AG09319 (cell line): ENCODE measurements at places on chromosomes 13 and 19.

- no peak for DNase-seq
Observed at GRCh38 chr13:87614276-87614675, 56.9 kb upstream of the SLITRK5 start.

- no peak for DNase-seq
Observed at GRCh38 chr19:40128991-40129390, 38.2 kb upstream of the ZNF780A start.

- DNase-seq, result peak; percentile 14
Observed at GRCh38 chr13:30806784-30807183, 71.4 kb downstream of the ALOX5AP start.

DNA sequence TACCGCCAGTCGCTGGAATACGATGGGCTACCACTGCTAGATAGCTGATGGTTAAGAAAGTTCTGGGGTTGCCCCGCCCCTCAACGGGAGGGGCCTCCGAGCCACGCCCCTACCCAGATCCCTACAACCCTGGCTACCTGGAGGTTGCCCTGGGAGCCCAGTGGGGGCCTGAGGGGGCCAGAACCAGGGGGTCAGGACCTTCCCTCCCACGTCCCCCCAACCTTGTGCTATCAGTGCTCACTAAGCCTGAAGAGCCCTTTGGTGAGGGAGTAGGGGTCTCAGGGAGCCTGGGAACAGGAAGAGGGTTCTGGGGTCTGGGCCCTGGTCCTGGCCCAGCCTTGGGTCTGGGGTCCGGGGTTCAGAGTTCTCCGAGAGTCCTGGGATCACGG, 8.9 kb downstream of the OCEL1 start:
- no peak for DNase-seq

DNA sequence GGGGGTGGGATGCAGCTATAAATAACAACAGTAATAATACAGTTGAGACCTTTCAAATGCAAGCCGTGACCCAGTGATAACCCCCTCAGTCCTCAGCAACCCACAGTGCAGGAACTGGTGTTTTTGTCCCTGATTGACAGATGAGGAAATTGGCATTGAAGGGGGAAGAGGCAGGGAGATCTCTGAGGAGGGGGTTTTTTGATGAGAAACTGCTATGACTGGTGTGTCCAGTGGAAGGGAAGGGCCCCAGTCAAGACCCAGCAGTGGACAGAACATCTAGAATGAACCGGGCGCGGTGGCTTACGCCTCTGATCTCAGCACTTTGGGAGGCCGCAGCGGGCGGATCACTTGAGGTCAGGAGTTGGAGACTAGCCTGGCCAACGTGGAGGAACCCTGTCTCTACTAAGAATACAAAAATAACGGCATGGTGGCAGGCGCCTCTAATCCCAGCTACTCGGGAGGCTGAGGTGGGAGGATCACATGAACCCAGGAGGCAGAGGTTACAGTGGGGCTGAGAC, 1.9 kb downstream of the MAP1S start:
- DNase-seq, result no peak

DNA sequence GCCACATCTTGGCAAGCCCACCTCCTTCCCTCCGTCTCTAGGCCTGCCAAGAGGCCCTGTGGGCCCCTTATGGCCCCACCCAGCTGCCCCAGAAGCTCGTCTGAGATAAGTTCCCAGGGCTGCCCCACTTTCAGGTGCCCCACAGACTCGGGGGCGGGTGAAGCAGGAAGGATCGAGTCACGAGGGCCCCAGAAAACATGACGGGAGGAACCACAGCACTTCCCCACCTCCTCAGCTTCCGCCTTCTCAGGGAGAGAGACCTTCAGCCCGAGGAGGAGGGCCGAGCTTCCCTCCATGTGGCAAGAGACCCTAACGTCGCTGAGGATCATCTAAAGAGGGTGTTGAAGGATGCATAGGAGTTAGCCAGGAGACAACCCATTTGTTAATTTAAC, 4.5 kb upstream of the IL12RB1 start:
- no peak for DNase-seq

- no peak for DNase-seq
Observed at GRCh38 chr13:34671137-34671536, 270.9 kb upstream of the NBEA start.

GRCh38 chr13:31093145-31093885, 68.4 kb downstream of the HSPH1 start:
- no peak for DNase-seq

- no peak for DNase-seq
Observed at GRCh38 chr19:17830567-17831418, 9.5 kb upstream of the INSL3 start.

DNA sequence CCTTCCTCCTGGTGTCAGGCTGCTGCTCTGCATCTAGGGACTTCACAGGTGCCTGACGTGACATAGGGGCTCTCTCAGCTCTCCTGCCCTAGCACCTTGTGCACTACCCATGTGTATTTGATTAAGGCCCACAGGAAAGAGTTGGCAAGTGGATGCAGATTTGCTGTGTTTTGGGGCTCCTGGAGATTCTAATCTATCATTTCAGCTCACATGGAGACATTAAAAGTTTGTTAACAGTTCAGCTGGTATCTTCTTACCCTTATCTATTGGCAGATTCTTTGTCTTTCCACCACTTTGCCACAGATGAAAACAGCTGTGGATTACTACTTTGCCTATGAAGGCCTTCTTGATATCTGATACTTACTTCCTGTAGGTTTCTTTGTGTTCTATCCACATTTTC, 41.9 kb downstream of the WASF3 start:
- no peak for DNase-seq

DNA sequence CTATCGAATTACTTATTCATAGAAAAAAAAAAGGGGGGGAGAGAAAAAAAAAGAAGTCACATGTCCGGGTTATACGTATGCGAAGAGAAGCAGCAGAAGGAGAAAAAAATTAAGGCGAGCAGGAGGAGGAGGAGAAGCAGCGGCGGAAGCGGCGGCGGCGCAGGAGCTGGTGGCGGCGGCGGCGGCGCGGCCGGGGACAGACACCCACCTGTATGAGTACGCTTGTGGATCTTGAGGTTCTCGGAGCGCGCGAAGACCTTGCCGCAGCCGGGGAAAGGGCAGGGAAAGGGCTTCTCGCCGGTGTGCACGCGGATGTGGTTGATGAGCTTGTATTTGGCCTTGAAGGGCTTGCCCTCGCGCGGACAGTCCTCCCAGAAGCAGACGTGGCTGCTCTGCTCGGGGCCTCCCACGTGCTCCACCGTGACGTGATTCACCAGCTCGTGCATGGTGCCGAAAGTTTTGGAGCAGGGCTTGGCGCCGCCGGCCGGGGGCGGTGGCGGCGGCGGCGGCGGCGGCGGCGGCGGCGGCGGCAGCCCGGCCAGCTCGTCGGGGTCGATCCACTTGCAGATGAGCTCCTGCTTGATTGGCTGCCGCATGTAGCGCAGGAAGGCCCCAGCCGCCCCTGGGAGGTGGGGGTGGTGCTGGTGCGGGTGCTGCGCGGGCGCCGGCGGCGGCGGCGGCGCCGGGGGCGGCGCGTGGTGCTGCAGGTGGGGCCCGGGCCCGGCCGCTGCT, 1.5 kb downstream of the ZIC5 start:
- no peak for DNase-seq

DNA sequence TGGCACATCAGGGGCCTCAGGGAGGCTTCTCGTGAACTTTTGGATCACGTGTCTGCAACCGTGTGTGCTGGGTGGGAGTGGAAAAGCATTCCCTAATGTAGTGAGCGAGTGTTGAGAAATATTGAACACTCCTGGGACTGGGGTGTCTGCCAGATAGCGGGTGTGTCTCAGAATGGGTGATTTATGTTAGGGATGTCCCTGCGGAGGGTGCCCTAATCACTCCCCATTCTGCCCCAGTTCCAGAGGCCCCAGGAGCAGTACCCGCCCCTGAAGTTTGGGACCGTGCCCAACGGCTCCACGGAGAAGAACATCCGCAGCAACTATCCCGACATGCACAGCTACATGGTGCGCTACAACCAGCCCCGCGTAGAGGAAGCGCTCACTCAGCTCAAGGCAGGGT, 24.2 kb upstream of the GRWD1 start:
- no peak for DNase-seq
